NCI-H526 treated with DMSO at 0.1 percent for 48 hours (cell line): ENCODE measurements at places on chromosomes 13 and 19.

- DNase-seq, result no peak
Observed at GRCh38 chr13:94327318-94327717, 152.2 kb downstream of the DCT start.

- peak; percentile 62 for DNase-seq
Observed at GRCh38 chr13:29849071-29849631, 1.3 kb downstream of the UBL3 start.

DNA sequence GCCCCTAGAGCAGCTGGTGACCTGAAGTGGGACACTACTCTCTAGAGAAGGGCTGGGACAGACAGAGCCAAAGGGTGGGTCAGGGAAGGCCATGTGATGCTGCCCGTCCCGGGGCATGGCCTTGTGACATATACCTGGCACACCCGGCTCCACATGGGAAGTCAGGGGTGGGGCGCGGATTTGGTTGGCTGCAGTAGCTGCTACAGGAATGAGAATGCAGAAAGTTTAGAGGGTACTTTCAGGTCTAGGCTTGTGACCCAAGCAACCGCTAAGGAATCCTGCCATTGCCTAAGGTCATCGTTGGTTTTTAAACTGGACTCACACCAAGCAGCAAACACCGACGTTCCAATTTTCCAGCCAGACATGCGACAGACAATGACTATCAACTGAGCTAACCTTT lies 25.9 kb downstream of the RCBTB2 start:
- DNase-seq, result no peak

DNA sequence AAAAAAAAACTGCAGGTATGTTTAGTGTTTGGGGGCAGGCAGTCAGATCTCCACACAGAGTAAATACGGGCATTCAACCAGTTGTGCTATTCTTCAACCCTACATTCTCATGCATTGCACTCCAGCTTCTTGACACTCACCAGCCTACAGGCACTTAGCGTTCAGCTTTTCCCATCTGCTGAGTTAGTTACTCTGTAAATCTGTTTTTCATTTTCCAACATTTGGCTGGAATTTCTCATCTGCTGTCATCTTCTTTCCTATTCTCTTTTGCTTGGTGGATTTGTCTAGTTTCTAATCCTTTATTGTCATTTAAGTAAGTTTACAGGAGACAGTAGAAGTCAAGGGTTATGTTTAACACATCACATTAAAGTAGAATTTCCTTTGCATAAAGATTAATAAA lies 1318.9 kb downstream of the OLFM4 start:
- DNase-seq, result no peak

DNA sequence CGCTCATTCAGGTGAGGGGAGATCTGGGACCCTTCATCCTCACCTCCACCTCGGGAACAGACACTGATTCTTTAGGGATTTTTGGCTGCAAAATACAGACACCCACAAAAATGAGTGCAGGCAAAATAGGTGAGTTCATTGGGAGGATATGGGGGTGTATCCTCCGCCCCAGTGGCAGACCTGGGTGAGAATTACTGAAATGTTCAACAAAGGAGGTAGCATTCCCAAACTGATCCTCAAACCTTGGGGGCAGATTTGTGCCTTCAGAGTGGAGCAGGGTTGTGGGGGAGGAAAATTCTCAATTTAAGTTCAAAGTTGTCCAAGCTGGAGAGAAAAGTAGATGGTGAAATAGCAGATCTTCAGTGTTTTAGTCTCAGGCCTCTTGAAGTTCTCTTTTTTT lies 31.3 kb upstream of the SIN3B start:
- no peak for DNase-seq

DNA sequence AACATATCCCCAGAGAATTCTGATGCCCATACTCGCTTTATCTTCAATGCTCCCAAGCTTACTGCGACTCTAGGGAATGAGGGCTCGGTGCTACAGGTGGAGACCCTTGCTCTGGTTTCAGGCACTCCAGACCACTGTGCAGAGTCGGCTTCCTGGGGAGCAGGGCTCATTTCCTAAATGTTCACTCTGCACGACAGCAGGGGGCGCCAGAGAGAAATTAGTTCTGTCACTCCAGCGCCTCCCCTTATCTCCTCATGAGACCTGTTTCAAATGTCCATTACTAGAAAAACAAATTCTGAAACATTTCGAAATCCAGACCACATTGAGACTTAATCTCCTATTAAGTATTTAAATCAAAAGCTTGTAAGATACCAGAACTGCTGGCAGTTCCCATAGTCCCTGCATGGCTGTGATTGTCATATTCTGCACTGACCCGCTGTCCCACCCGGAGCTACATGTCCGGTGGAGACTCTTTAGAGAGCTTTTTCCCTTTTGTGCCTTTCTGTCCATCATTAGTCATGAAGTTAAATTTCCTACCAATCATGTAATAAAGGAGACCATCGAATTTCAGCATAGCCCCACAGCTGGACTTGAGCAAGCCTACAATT lies 22.4 kb downstream of the EPSTI1 start:
- peak; percentile 26 for DNase-seq

DNA sequence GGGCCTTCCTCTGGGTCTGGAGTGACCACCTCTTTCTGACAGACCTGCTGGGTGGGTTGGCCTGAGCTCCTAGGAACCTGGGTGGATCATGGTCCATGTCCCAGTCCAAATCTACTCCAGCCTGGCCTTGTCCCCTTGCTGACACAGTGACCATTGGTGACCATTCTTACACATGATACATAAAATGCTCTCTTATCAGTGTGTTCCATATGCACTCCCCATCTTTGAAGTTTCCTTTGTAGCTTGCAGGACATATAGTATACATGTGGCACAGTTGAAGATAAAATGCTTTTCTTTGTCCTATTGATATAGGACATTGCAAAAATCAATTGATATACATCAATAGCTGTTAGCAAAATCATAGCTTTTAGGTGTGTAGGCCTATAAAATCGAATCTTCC lies 291.8 kb downstream of the MYO16 start:
- DNase-seq, result no peak

GRCh38 chr19:11152318-11153062 lies 3.1 kb downstream of the SPC24 start:
- DNase-seq, result no peak

DNA sequence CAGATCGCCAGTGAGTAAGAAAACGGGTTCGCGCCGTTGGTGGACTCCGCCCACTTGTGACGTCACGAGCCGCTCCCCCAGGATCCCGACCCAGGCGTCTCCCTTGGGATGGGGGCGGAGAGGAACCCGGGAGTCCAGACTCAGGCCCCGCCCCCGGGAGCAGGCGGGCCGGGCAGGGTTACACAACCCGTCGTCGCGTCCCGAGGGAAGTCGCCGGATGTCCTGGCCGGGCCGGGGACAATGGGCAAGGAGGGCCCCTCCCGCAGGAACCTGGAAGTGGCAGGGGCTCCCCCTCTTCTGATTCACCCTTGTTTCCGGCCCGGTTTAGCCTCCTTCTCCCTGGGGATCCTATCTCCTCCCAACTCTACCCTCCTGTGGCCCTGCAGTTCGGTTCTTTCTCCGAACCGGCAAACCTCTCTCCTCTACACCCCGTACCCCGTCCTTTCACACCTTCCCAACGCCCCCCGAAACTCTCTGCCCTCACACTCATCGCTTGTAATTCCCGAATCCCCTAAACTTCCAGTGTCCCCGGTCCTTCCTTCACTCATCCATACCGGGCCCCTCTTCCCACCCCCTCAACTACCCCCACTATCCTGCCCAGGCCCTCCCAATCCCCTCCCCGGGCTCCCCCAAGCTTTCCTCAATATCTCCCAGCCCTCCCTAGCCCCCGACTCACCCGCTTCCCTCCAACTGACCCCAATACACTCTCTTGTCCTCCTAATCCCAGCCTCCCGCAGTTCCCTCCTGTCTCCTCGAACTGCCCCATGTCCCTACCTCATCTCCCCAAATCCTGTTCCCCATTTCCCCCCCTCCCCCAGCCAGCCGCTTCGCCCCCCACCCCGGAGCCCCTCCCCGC lies 20.0 kb upstream of the ERCC1 start:
- peak; percentile 16 for DNase-seq

DNA sequence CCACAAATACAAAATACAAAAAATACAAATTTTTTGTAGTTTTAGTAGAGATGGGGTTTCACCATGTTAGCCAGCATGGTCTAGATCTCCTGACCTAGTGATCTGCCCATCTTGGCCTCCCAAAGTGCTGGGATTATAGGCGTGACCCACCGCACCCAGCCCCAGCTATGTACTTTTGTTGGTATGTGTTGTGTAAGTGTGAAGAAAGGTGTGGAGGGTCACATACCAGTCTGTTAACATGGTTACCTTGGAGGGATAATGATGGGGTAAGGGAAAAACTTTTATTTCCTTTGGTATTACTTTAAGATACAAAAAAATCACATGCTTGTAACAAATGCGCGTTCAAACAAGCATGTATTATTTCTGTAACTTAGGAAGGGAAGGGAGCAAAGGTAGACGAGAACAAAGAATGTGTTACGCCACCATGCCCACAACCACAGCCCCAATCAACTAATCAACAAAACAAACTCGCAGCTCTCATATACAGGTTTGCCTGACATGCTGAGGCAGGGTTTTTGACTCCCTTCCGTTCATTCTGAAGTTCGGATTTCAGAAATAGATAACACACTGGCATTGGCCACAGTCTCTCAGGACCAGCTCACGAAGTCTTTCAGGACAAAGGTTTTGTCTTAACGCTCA lies 13.5 kb upstream of the VWA8 start:
- DNase-seq, result no peak

- DNase-seq, result peak; percentile 88
Observed at GRCh38 chr13:98300956-98301641, 124.0 kb upstream of the RNF113B start.

- no peak for DNase-seq
Observed at GRCh38 chr19:3653865-3654513, 27.4 kb upstream of the CACTIN start.

- DNase-seq, result no peak
Observed at GRCh38 chr19:42148266-42148665, 16.0 kb upstream of the POU2F2 start.

DNA sequence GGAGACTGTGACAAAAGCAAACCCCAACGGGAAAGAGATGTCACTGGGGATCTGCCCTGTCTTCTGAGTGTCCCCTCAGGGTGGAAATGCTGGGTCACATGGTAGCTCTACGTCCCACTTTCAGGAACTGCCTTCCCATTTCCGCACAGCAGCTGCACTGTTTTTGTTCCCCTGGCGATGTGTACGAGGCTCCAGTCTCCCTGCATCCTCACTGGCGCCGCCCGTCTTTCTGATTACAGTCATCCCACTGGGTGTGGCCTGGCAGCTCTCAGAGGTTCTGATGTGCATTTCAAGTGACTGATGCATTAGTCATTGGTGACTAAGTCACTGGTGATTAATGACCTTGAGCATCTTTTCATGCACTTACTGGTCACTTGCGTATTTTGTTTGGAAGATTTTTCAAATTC lies 21.2 kb downstream of the PCID2 start:
- no peak for DNase-seq

DNA sequence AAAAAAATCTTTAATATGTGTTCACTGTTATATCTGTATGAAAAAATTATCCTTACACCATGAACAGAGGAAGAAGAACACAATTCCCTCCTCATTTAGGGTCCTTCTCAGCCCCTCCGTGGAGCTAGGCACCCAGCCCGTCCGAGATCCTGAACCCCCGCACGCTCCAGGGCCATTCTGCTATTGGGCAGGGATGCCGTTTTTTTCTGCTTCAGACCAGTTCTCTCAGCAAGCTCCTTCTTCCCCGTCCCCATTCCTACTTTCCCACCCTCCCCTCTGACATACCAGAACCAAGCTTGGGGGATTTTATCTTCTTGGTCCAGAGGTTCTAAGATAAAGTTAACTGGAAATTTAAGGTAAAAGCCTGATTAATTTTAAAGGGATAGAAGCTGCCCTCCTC lies 36.2 kb downstream of the ATP12A start:
- no peak for DNase-seq

DNA sequence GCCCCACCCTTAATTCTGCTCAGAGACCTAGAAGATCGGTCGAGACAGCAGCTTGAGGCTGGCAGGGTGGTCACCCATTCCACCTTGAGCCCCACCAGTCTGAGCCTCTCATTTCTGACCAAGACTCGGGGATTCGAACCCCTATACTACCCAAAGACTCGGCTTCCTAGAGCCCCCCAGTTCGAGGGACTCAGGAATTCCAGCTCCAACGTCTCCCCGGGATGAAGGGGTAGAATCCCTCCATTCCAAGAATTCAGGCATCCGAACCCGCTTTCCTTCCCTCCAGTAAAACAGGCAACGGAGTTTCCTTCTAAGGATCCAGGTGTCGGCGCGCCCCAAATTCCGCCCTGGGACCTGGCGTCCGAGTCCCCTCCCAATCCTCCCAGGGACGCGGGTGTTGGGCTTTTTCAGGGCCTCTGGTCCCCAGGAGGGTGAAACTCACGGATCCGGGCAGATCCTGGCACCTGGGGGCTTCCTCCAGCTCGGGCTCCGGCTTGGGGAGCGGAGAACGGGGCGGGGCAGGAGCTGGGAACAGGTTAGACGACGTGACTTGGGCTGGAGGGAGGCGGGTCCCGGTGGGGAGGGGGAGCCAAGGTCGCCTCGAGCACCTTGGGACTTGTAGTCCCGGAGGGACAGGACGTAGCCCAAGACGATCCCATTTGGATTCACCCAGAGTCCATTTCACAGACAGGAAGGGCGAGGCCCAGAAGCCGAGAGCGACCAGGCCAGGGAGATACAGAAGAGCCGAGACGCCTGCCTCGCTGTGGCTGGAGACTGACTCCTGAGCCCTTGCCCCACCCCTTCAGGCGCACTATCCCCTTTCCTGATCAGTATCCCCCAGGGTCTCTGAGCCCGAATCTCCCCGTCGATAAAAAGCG lies at the start of gene PPP1R13L:
PPP1R13L (minus strand) TSS at position 513 of the 878 bp plus-strand sequence. CDS start 6,751 bp downstream, outside the sequence.
- peak; percentile 69 for DNase-seq

DNA sequence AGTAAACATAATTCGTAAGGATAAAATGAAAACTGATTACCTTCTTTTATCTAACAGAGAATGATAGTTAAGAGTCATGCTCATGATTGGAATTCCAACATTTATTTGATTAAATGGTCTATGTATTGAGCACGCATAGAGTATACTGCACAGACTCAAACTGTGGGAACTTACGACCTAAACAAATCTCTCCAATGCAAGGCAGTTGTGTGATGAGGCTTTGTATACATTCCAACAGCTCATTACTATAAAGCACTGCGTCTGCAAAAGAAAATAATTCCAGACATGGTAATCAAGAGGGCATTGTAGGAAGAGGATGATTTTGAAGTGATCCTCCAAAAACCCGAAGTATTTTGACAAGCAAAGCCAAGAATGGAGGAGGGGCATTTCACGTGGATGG lies 169.5 kb downstream of the NUFIP1 start:
- no peak for DNase-seq

DNA sequence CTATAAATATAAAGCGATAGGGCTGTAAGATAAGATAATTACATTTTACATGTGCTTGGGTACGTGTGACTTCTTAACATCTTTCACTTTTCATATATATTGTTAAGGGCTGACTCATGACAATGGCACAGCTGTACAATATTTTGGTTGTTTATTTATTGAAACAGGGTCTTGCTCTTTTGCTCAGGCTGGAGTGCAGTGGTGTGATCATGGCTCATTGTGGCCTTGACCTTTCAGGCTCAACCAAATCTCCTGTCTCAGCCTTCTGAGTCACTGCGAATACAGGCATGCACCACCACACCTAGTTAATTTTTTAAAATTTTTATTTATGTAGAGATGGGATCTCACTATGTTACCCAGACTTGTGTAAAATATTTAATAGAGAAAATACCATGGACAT lies 2532.4 kb upstream of the PCDH20 start:
- no peak for DNase-seq
